ENCODE measurements at places on chromosomes 2 and 18.

- DNase-seq, result no peak
Observed at GRCh38 chr2:79660557-79660956, 147.7 kb downstream of the CTNNA2 start.

- DNase-seq, result no peak
Observed at GRCh38 chr2:50143822-50144575, 887.9 kb downstream of the NRXN1 start.

- no peak for DNase-seq
Observed at GRCh38 chr2:121382744-121383143, 97.7 kb upstream of the TFCP2L1 start.

DNA sequence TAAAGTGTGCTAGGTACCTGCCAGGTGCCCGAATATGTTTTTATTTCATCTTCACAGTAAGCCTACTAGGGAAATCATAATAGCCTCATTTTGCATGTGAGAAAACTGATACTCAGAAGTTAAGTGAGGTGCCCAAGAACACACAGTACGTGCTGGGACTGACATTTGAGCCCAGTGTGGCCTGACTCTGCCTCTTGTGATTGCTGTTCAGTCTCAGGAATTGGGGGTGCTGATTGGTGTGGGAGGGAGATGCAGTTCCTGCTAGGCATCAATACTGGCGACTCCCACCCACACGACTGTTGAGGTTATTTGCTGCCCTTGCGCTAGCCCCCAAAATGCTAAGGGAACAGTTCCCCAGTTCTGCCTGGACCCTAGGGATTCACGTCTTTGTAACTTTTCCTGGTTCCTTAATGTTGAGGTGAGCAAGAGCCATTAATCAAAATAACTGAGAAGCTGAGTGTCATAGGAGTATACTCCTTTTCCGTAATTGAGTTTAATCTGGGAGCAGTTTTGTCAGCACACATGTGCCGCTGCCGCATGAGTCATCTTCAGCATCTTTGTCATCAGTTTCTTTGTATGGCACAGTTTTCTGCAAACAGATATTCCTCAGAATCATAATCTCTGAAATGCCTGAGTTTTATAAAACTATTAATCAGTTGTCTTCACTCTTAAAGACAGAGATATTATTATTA, 120.7 kb downstream of the NCK2 start:
- no peak for DNase-seq

GRCh38 chr18:64083916-64084315, 65.0 kb downstream of the LINC00305 start:
- no peak for DNase-seq

DNA sequence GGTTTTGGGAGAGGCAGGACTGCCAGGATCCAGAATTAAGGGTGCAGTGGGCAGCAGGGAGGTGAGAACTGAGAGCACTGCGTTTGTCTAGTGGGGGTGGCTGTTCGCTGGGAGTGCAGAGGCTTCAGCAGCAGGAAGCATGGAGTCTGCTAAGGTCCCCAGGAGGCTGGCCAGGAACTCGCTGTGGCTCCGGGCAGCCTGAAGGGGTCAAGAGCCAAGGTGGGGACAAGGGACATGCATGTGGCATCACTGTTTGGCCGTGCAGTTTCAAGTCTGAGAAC, 43.2 kb upstream of the SEMA4C start:
- DNase-seq, result no peak

GRCh38 chr18:27185025-27185763, at the start of gene CHST9:
TSS of gene CHST9 (minus strand) at chr18:27185308. CDS start at chr18:27142809, 42,499 bp downstream.
- DNase-seq, result no peak

- DNase-seq, result no peak
Observed at GRCh38 chr2:86319700-86320580, 17.5 kb downstream of the REEP1 start.

DNA sequence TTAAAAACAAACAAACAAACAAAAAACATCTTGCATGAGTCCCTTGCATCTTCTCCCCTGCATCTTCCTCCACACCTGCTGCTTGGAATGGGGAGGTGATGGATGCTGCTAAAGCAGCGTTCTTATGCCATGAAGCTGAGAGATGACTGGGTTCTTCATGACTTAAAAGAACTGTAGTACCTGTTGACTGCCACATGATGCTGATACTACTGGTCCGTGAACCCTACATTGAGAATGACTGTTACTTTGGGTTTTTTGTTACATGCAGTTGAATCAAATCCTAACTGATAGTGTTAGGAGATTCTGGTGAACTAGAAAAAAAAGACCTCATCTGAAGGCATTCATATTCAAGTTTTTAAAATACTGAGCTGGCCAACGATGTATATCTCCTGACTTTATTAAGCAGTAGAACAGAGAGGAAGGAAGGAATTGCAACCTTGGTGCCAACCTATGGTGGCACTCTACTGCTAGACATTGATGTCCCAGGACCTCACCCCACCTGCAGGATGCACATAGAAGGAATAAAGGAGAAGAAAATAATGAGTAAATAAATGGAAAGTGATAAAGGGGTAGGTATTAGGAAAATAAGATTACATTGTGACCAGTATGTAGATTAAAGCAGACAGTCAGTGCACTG, 63.2 kb upstream of the SPAG16 start:
- no peak for DNase-seq

DNA sequence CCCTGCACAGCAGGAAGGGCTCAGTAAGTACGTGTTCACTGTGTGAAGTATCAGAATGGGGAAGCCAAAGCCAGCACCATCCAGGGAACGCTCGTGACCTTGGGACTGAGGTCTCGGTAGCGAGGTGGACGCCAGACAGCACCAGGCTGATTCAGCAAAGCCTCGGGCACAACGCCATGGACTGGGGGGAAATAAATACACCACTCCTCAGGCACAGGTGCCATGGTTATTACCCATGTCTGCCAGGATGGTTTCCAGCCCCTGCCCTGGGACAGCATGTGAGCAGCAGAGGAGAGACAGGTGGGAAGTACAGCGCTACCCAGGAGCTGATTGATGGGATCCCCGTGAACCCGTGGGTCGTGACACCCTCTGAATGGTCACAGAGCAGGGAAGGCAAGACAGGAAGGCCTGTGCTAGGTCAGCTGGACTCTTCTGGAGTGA, 53.0 kb downstream of the REEP1 start:
- DNase-seq, result no peak

DNA sequence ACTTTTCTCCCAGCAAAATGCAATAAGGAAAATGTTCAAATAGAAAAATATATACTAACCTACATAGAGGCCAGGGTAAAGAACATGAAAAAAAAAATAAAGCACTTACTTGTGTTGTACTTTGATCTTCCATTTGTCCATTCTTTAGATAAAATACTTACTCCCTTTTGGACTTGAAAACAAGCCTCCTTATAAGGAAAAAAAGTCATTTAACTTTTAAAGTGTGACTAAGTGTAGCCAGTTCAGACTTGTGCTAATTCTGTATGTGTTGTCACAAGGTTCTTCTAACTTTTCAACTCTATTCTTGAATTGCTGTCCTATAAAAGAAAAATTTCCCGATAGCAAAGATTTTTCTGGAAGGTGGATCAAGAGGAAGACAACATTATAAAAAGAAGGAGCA, 23.2 kb downstream of the SLC40A1 start:
- DNase-seq, result no peak

- DNase-seq, result no peak
Observed at GRCh38 chr2:11667866-11668637, 1.9 kb downstream of the NTSR2 start.

DNA sequence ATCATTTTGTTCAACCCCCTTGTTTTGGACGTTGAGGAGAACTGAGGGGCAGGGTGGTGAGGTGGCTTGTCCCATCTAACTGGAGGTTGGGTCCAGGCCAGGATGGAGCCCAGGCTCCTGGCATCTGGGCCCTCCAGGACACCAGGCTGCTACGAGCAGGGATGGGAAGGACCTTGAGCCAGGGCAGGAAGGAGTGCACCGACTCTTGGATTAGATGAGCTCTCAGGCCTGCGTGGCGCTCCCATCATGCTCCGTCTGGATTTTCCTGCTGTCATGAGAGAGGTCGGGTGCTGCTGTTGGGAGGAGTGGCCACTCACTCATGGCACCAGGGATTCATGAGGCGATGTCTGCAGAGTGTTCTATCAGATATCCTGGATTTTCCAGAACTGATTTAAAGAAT, 18.3 kb upstream of the ALLC start:
- DNase-seq, result no peak

DNA sequence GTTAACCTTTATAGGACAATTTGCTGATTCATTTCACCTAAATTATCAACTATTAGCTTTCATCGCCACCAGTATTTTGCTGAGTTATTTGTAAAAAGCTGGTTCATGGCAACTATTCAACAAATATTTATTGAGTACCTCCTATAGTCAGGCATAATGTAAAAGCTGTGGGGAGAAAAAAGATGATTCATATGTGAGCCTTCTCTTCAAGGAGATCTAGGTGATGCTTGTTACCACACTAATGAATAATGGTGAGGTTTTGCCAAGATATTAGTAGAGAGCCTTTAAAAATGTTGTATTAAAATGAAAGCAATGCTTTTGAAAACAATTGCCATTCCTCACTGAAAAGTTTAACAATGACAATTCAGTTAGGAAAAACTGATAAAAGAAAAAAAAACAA, 187.8 kb downstream of the ANKRD44 start:
- DNase-seq, result no peak

DNA sequence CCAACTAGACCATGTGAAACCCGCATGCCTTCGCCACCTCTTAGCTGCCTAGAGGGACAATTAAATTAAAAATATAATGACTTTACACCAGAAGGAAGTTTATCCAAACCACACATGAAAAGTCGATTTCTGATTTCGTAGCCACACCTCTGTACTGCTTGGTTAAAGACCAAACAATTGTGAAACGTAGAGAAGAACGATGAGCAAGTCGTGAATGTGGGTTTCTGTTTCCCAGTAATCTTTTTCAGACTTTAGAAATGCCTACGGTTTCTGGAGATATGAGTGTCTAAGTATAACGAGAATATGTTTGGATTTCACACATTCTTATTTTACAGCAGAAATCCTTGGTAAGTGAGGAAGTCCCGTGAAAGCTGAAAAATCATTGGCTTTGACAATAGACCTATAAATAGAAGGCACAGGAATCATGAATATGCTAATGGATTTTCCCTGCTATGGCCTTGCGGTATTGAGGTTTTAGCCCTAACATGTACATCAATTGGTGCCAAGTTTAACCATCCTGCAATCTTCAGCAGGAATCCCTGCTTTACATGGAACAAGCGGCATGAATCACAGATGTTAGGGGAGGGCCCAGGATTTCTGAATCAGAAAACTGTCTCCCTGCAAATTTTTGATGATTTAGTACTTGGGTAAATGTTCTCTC, 105.6 kb downstream of the TTC32 start:
- DNase-seq, result no peak

GRCh38 chr2:211468877-211469663, 912.7 kb downstream of the CPS1 start:
- DNase-seq, result no peak

- no peak for DNase-seq
Observed at GRCh38 chr2:183267148-183267827, 143.0 kb downstream of the NUP35 start.

- DNase-seq, result peak; percentile 44
Observed at GRCh38 chr2:9474361-9475057, at the start of gene IAH1. TSS of gene IAH1 (plus strand) at chr2:9474551. CDS start at chr2:9474567, 16 bp downstream.

DNA sequence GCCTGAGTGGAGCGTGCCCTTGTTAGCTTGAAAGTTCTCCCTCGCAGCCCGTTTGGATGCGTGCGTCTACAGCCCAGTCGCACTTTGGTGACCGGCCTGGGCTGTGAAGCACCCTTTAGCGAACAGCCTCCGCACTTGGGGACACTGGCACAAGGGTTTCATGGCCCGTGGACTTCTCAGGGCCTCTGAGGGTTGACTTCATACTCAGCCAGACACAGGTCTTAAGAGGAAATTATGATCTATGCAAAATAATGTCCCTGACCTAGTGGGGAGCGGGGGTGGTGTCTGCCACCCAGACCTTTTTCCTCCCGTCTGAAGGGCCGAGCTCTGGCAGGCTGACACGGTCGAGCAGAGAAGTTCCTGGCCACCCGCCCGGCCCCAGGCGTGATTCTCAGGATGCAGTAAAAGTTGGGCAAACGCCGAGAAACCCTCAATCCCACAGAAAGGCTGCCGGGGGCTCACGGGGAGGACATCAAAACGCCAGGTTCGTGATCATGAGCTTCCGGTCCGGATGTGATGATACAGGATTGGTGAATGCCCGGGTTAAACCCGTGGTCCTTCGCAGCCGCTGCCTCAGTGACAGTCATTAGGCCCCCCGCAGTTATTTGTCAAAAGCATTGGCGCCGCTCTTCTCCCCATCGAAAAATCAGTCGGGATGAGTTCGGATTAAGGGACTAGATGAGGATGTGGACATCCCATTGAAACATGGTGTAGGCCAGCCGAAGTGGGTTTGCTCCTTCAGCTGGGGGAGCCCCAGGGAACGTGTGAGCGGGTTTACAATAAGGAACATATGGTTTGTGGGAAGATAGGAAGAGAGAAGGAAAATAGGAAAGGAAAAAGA, 3.6 kb upstream of the PAX3 start:
- DNase-seq, result no peak

DNA sequence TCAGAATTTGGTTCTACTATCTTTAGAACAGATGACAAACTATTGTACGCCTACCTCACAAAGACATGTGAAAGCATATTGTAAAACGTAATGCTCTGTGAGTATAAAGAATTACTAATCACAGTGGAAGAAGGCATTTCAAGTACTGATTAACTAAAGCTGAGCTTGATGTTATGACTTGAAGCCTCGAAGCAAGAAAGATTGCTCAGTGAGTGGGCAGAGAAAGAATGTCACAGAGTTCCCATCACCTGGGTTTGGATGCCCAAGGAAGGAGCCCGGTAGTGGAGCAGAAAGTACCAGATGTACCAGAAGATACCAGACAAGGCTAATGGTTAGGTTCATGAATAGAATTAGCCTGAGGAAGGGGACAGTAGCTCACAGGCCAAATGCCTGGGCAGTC, 39.5 kb upstream of the FAM110C start:
- DNase-seq, result no peak

DNA sequence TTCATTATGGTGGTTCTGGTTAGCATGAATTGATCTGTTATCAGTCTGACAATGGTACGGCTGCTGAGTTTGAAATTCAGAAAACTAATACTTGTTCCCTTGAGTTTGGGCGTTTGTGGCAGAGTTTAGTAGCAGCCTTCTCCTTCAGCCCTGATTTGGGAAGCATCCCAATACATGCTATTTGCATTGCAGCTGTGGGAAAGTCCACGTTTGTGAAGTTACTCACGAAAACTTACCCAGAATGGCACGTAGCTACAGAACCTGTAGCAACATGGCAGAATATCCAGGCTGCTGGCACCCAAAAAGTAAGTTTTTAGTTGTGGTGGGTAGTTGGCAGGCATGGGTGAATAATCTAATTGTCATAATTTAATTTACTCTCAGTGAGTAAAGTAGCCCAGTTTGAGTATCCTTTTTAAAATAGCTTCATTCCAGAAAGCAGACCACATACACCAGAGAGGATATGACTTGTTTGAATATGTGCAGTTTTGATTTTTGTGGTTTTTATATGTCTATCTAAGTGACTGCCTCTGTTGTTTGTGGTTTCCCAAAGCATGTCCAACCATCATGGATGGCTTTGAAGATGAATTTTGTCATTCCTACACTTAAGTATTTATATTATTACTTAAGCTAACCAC, 12.2 kb downstream of the DGUOK start:
- DNase-seq, result no peak

GRCh38 chr2:120885749-120886148, 150.1 kb downstream of the GLI2 start:
- no peak for DNase-seq
